ENCODE measurements at places on chromosomes 5 and 9. TPM values are rescaled to one million over a fixed set of nuclear protein-coding genes. Genes with fewer than 3 reads are reported as not detected.
A peak's percentile ranks its signal among the peaks of the same experiment; 100 is the strongest.

The TMEFF1 gene
- not detected for total RNA-seq

The TIFAB gene
- total RNA-seq: 0.19 TPM

GRCh38 chr5:179620293-179620692 is 3.2 kb downstream of the HNRNPH1 start:
- H3K4me1 ChIP-seq: peaks cover 81% of the 10 kb centered on the region
- no peak overlapping the region for H3K4me3 ChIP-seq
- DNase-seq: no peak
- H3K27me3 ChIP-seq: no peaks in the 10 kb centered on the region
- peaks cover 71% of the 10 kb centered on the region for H3K36me3 ChIP-seq

DNA sequence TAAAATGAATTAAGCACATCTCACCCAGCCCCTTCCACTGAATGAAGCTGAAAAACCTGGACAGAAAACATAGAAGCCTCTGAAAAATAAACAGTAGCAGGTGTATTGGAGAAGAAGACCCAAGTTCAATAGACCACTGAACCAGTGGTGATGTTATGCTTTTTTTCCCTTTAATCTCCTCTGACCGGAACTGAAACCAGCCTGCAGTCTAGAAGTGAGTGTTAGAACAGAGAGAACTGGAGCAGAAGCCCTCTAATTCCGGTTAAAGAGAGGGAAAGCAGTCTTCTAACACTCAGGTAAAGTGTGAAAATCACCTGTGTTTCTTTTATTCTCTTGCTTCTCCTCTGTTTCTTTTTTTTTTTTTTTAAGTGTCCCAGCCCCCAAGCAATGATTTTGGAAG is 83.5 kb upstream of the CCL21 start:
- no peaks in the 10 kb centered on the region for H3K4me1 ChIP-seq
- H3K36me3 ChIP-seq: no peaks in the 10 kb centered on the region
- no peak for DNase-seq
- no peak overlapping the region for H3K4me3 ChIP-seq
- H3K27ac ChIP-seq: no peak overlapping the region

The PCSK5 gene
- 7.9 TPM for total RNA-seq

- no peak overlapping the region for H3K27ac ChIP-seq
- H3K27me3 ChIP-seq: no peaks in the 10 kb centered on the region
- H3K4me1 ChIP-seq: no peaks in the 10 kb centered on the region
- H3K36me3 ChIP-seq: no peaks in the 10 kb centered on the region
- H3K4me3 ChIP-seq: no peak overlapping the region
These were observed 7.9 kb upstream of the RXFP3 start for GRCh38 chr5:33928283-33928682.

DNA sequence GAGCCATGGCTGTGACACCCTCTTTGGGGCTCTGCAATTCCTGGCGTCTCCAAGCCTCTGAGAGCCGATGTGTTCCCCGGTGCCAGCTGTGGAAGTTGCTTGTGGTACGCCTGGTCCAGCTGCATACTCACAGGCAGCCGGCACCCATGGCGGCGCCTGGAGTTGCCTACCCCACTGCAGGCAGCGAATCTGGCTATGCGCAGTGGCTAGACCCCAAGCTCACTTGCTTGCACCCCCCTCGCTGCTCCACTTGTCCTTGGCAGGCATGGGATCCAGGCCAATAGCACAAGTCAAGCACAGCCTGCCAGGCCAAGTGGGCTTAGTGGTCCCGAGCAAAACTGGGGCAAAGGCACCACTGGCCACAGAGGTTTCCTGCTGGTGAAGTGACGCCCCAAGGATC is 24.7 kb upstream of the GABRA6 start:
- no peak overlapping the region for H3K27ac ChIP-seq
- DNase-seq: no peak
- H3K27me3 ChIP-seq: no peaks in the 10 kb centered on the region
- no peaks in the 10 kb centered on the region for H3K36me3 ChIP-seq
- no peaks in the 10 kb centered on the region for H3K4me1 ChIP-seq
- no peak overlapping the region for H3K4me3 ChIP-seq

The PCDHB14 gene
- 0.14 TPM for total RNA-seq

DNA sequence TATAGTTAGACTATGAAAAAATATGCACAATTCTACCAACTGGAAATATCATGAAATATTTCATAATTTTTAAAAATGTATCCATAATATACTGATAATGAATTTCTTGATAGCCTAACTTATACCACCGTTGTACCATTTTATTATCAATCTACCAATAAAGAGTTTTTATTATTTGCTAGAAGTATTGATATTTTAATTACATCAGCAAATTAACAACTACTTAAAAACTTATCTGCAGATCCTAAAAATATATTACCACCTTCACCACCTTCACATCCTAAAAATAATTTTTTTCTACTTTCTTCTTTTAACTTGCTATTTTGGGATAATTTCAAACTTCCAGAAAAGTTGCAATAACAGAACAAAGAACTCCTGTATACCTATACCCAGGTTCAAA is 21.4 kb downstream of the ATPSCKMT start:
- no peaks in the 10 kb centered on the region for H3K27me3 ChIP-seq
- no peaks in the 10 kb centered on the region for H3K4me1 ChIP-seq
- H3K27ac ChIP-seq: no peak overlapping the region
- H3K4me3 ChIP-seq: no peak overlapping the region
- H3K36me3 ChIP-seq: no peaks in the 10 kb centered on the region

The ARL14EPL gene
- not detected for total RNA-seq

- H3K36me3 ChIP-seq: no peaks in the 10 kb centered on the region
- H3K27ac ChIP-seq: peak overlapping the region; percentile 70
- no peaks in the 10 kb centered on the region for H3K27me3 ChIP-seq
- H3K4me1 ChIP-seq: peaks cover 77% of the 10 kb centered on the region
These were observed 49.0 kb downstream of the PTTG1 start for GRCh38 chr5:160470437-160471361.

The PRDM9 gene
- total RNA-seq: not detected

DNA sequence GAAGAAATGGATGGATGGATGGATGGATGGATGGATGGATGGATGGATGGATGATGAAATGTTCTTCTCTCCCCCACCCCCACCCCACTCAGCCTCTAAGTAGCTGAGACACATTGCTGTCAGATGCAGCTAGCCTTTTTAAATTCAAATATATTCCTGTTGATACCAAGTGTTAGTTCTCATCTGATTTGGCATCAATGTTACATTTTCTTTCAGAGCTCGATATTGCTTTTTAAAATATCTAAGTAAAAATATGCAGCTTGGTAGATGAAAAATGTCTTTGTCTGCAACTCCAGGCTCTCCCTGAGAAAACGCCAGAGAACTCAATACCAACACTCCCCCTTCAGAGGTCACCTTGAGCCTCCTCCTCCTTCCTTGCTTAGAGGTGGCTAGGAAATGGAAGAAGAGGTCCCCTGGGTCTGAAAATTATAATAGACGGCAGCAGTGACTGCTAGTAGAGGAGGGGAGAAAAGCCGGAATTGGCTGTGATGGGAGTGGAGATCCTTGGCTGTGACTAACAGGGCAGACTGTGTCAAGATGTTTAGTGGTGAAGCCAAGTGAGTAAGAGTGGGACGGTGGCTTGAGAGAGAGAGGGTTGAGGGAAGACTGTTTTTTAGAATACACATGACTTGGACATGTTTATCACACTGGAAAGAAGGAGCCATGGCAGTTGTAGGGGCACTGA is 156.0 kb downstream of the ZNF462 start:
- H3K4me3 ChIP-seq: no peak overlapping the region
- no peak overlapping the region for H3K27ac ChIP-seq
- no peak for DNase-seq

DNA sequence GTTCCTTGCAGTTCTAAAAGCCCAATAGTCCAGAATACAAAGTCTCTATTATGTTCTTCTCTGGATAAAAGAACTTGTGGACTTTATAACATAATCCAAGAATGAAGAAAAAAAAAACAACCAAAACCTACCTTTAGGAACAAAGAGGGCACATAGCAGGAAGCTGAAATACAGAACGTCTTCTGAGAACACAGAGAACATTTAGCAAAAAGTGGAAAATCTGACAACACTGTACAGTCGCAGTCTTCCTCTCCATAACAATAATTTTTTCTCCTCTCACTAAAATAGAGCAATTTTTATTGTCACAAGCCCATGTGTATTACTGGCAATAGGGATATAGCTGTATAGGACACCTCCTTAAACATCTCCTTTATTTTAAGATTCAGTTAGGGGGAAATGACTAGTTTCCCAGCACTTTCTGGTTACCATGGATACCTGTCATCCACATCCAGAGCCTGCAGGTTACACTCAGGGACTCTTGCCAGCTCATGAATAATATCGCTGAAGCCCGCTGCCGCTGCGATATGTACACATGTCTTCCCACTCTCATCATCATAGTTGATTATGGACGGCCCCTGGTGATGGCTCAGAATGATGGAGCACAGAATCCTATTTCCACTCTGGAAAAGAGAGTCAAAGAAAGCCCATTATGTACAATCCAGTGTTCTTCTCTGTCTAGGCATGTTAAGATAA is 106.5 kb downstream of the ANKRD55 start:
- no peak overlapping the region for H3K27ac ChIP-seq
- H3K36me3 ChIP-seq: no peaks in the 10 kb centered on the region
- no peak for DNase-seq
- peaks cover 36% of the 10 kb centered on the region for H3K4me1 ChIP-seq
- H3K27me3 ChIP-seq: no peaks in the 10 kb centered on the region

DNA sequence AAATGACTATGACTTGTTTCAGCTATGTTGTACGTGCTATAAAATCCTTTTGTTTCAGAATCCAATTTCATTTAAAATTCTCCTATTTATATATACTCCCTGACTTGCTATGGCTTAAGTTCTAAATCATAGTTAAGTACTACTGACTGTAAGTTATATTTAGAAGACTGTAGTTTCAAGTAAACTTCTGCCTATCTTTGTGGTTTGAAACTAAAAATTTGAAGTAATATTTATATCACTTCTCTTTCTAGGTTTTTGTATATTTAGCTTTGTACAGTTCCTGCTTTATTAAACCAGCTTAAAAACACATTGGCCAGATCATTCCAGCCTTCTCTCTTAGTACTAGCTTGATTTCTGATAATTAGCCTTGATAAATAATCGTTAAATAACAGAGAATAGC is 196.3 kb downstream of the MLLT3 start:
- no peak for DNase-seq
- H3K27me3 ChIP-seq: no peaks in the 10 kb centered on the region
- H3K4me3 ChIP-seq: no peak overlapping the region
- H3K36me3 ChIP-seq: no peaks in the 10 kb centered on the region
- H3K27ac ChIP-seq: no peak overlapping the region

GRCh38 chr5:165139262-165139661 is 1633.8 kb downstream of the MAT2B start:
- no peaks in the 10 kb centered on the region for H3K36me3 ChIP-seq
- H3K4me3 ChIP-seq: no peak overlapping the region
- H3K27me3 ChIP-seq: no peaks in the 10 kb centered on the region

DNA sequence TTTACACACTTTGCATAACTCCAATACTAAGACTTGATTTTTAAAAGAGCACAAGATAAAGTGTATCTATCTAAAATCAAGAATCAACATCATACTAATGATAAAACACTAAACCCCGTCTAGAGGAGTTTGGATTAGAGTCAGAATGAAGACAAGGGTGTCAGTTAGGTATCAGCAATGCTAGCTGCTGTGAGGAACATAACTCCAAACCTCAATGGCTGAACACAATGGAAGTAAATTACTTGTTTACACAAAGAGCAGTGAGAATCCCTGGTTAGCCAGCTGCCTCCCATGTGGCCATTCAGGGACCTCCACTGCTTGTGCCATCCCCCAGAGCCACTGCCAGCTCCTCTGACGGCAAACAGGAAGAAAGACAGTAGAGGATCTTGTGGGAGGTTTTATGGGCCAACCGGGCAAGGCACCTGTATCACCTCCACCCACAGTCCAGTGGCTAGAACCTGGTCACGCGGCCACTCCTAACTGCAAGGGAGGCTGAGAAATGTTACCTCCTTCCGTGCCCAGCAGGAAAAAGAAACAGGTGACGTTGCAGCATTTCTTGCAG is 24.0 kb upstream of the GRHPR start:
- H3K27me3 ChIP-seq: no peaks in the 10 kb centered on the region
- H3K4me1 ChIP-seq: no peaks in the 10 kb centered on the region

- no peaks in the 10 kb centered on the region for H3K27me3 ChIP-seq
- H3K4me3 ChIP-seq: no peak overlapping the region
- H3K27ac ChIP-seq: no peak overlapping the region
These were observed 23.5 kb upstream of the CARTPT start for GRCh38 chr5:71695595-71695994.

GRCh38 chr9:133848471-133849109 is 110.4 kb upstream of the SARDH start:
- no peak overlapping the region for H3K4me3 ChIP-seq
- no peaks in the 10 kb centered on the region for H3K36me3 ChIP-seq
- no peak overlapping the region for H3K27ac ChIP-seq
- no peaks in the 10 kb centered on the region for H3K4me1 ChIP-seq
- no peaks in the 10 kb centered on the region for H3K27me3 ChIP-seq
- no peak for DNase-seq

GRCh38 chr5:54673523-54674225 is 156.1 kb downstream of the SNX18 start:
- no peak overlapping the region for H3K4me3 ChIP-seq
- H3K27me3 ChIP-seq: no peaks in the 10 kb centered on the region
- DNase-seq: peak; percentile 37
- H3K36me3 ChIP-seq: no peaks in the 10 kb centered on the region
- peaks cover 40% of the 10 kb centered on the region for H3K4me1 ChIP-seq

DNA sequence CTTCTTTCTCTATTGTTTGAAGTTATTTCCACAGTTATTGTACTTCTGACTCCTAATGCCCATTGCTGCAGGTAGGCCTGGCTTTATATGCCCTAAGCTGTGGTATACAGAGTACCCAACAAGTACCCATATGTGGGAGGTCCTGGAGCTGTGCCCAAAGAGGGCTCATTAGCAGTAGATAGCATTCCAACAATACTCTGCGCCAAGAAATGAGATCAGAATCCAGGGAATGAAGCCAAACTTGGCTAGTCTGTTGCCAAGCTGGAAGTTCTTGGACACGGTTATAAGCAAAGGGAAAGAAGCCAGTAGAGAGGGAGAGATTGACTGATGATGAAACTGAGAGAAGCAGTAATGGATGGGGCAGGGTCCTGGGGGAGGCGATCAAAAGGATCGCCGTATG is 29.7 kb upstream of the FAM169A start:
- no peak for DNase-seq
- H3K27me3 ChIP-seq: no peaks in the 10 kb centered on the region
- H3K27ac ChIP-seq: no peak overlapping the region
- H3K4me3 ChIP-seq: no peak overlapping the region
- no peaks in the 10 kb centered on the region for H3K4me1 ChIP-seq

The CDH9 gene
- total RNA-seq: not detected

GRCh38 chr5:67725604-67726003 is 490.0 kb upstream of the PIK3R1 start:
- no peak overlapping the region for H3K4me3 ChIP-seq
- no peaks in the 10 kb centered on the region for H3K4me1 ChIP-seq
- H3K27ac ChIP-seq: no peak overlapping the region
- no peaks in the 10 kb centered on the region for H3K36me3 ChIP-seq
- no peak for DNase-seq

DNA sequence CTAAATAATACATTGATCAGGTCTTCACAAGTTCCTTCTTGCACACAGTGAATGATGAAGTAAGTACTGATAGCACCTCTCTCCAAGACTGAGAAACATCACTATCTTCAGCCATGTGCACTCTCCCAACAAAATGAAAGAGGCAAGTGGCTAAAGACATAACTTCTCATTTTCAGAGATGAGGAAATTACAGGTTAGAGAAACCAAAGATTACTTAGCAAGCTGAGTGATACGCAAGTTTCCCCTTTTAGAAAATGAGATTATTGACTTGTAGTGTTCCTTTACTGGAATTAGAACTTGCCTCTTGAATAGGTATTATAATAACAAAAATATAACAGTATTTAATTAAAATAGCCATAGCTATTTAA is 21.6 kb downstream of the CEMIP2 start:
- no peak overlapping the region for H3K27ac ChIP-seq
- H3K4me1 ChIP-seq: no peaks in the 10 kb centered on the region
- no peak for DNase-seq
- H3K27me3 ChIP-seq: no peaks in the 10 kb centered on the region
